Activated T-helper 17 cell treated with anti-CD3 and anti-CD28 coated beads, Interleukin-2, amount 50 U/mL, for 72 hours (primary cell): ENCODE measurements at places on chromosomes 6 and 20.

GRCh38 chr6:50541941-50542340 lies 171.4 kb upstream of the TFAP2D start:
- no peak for ATAC-seq

GRCh38 chr6:152189736-152190135 lies 382.3 kb downstream of the ESR1 start:
- ATAC-seq = peak; percentile 36

GRCh38 chr20:61953037-61954021 lies 112.4 kb downstream of the TAF4 start:
- no peak for ATAC-seq

DNA sequence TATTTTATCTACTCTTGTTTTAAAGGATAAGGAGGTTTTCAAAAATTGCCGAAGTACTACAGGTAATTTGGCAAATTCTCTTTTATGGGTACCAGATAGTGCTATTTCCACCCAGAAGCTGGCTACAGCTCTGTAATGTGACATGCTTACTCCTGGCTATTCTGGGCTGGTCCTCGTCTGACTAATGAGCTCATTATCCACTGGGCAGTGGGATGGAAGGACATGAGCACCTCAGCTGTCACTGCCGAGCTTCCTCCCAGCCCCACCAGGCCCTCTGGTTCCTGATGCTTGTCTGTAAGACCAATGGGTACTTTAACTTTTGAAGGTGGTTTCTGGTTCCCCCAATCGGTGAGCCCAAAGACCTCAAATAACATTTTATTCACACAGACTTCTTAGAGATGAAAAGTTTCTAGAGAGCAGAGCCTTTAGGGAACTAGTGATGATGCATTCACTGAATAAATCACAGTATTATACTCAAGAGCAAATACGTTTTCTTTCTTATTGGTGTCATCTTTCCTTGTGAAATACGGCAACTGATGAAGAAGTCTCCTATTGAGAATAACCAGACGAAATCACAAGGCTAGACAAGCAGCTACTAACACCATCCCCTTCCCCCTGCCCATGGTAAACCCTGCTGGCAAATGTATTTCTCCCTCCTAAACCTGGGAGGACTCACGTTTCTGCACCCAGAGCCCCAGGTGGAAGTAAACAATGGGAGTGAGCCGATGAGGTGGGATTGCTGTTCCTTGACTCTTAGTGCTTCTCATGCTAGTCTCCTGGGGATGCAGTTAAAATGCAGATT lies 80.8 kb downstream of the SLC22A3 start:
- no peak for ATAC-seq

GRCh38 chr6:125991653-125992052 lies 5.3 kb downstream of the TRMT11 start:
- ATAC-seq = no peak
